ENCODE measurements at places on chromosomes 3 and 15.
A peak's percentile ranks its signal among the peaks of the same experiment; 100 is the strongest.

DNA sequence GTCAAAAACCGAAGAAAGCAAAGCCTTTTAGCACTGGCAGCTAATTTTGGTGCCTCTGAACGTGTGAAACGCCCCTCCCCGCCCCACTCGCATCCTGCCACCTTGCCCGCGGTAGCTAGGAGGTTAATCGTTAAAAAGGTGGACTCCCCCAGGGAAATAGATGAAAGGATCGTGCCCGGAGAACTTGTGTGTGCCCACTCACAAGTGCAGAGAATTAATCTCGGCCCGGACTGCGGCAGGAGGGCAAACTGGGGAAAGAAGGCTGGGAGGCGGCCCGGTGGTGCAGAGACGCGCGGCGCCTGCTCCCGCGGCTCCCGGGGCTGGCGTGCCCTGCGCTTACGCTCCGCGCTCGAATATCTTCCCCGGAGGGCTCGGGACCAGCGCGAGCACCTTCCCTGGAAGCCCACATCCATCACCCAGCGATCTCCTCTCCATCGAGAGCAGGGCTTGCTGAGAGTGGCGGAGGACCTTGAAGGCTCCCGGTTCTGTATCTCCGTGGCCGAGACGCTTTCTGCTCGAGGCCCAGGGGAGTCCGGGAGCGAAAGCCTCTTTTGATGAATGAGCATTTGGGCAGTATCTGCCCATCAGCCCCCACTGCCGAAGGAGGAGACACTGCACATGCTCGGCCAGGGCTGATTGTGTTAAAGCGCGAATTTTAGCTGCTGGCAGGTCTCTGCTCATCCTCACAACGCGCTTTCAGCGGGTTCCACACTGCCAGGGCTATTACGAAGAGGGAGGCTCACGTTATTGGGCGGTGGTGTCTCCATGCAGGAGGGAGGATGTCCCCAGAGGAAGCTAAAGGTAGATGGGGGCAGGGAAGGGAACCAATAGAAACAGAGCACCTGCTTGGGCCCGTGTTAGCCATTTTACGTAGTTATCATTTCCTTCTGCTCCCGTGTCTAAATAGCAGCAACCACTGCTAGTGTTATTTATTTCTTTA, 1.3 kb upstream of the SPTSSB start:
- peak; percentile 54 for DNase-seq

- DNase-seq, result no peak
These were observed 162.2 kb downstream of the ATP10A start for GRCh38 chr15:25700916-25701315.

GRCh38 chr15:68335655-68336054, 58.1 kb downstream of the FEM1B start:
- no peak for DNase-seq

GRCh38 chr15:92883876-92884435, 16.2 kb upstream of the CHD2 start:
- DNase-seq, result no peak

- DNase-seq, result no peak
These were observed 142.8 kb upstream of the SMAD3 start for GRCh38 chr15:66922608-66923007.

DNA sequence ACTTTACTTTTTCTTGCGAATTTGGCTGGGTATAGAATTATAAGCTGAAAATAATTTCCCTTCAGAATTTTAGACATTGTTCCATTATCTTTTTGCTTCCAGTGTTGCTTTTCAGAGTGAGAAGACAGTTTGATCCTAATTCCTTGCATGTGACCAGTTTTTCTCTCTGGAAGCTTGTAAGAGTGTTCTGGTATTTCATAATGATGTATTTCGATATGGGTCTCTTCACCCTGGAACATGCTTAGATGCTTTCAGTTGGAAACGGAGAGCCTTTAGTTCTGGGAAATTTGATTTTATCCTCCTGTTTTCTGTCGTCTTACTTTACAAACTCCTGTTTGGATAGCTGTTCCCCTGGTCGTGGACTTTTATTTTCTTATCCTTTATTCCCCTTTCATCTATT, 13.9 kb downstream of the ALPK3 start:
- DNase-seq, result no peak

GRCh38 chr3:129822241-129822640, 71.3 kb downstream of the TMCC1 start:
- DNase-seq, result no peak

DNA sequence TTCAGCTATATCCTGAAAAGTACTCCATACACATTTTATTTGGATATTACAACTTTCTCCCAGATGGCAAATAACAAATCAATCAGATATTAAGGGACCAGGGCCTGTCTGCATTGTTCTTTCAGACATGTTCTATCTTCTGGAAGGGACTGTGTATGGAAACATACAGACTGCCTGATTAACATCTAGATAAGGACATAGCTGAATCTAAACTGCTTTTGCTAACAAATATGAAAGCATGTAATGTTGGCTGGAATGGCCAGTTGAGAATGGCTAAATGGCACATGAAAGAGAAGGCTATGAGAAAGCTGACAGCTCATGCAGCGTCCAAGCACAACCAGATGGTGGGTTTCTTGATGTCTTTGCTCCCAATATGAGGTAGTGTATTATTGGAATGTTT, 149.4 kb downstream of the CFAP20DC start:
- DNase-seq, result no peak

DNA sequence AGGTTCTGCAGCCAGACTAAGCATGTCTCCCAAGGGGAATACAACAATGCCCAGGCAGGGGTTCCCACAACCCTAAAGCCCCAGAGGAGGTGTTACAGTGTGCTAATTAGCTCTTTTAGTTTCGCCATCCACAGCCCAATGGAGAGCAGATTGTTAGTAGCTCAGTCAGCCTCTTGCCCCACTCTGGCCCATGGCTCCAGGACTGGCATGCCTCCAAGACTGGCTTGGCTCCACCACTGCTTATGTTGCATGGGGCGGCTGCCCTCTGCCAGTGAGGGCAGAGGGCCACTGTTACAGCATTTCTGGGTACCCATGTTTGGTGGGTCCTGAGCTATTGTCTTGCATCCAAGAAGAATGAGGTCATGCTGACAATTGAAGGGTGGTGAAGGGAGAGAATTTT, 231.1 kb upstream of the MDFIC2 start:
- no peak for DNase-seq

DNA sequence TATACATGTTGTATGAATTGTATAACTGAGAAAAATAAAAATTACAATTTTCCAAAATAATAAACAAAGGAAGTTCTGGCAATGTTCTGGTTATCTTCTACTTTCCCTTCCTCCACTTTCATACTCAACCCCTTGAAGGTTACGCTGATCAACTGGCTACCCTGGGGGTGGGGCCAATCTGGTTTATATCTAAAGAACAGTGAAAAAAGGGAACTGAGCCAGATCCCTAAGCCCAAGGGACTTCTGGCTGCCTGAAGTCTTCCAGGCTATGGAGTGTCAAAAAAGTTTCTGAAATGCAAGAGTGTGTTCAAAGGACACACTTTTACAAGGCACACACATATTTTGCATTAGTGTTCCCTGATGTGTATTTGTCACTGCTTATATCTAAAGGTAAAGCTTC, 591.9 kb downstream of the ROBO1 start:
- no peak for DNase-seq

GRCh38 chr3:11913316-11913715, 66.6 kb upstream of the TAMM41 start:
- no peak for DNase-seq

DNA sequence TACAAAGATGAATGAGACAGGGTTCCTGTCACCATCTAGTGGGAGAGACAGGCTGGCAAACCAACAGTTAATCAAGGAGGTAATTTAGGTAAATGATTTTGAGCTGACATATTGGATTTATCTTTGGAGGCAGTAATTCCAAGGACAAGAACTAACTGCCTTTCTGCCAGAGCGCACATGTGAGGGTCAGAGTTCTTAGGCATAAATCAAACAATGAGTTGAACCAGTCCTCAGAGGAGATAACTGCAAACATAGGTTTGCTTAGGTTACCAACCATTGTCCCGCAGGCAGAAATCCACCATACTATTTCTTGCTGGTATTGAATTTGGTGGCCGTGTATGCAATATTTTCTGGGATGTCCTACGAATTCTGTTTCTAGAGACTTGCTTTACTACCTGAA, 14.2 kb upstream of the PPP1R2 start:
- no peak for DNase-seq

- no peak for DNase-seq
These were observed 5.0 kb upstream of the HES1 start for GRCh38 chr3:194130807-194131589.

GRCh38 chr3:30252474-30252873, 353.9 kb upstream of the TGFBR2 start:
- DNase-seq, result no peak

DNA sequence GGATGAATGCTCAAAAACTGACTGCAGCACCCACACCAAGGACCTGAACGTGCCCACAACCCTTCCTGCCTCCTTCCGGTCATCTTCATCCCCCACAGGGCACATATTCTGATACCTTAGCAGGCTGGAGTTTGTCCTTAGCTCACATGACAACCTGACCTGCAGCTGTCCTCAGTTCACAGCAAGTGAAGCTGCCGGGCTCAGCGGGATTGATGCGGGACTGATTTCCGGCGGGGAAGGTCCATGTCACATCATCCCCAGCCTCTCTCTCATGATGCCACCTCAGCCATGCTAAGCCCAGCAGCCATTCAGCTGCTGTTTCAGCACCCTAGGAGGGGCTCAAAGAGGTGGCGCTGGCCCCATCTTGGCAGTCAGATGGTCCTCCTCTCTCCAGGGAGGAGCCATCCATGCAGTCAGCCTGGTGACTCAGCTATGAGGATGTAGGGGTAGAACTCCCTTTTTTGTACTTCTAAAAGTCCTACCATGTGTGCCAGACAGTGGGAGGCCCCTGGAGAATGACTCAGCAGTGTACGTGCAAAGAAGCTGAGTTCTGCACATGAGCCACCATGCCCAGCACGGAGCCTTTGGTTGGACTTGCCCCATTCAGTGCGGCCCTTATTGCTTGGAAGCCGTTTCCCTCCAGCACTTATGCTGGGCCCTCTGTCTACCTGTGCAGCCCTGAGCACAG, 9.5 kb downstream of the CA12 start:
- DNase-seq, result no peak

DNA sequence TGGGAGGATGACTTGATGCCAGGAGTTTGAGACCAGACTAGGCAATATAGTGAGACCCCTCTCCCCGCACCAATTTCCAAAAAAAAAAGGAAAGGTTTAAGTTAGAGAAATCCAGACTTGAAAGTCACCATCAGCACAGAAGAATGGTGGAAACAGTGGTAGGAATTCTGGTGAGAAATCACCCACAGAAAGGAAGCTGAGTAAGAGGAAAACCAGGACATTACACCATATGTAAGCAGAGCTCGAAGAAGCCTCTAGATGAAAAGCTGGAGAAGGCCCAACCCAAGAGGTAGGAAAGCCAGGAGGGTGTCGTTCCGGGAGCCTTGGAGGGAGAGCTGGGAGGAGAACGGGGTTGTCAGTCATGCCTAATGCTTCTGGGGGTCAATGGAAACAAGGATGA, 40.5 kb downstream of the RASGRP1 start:
- no peak for DNase-seq

DNA sequence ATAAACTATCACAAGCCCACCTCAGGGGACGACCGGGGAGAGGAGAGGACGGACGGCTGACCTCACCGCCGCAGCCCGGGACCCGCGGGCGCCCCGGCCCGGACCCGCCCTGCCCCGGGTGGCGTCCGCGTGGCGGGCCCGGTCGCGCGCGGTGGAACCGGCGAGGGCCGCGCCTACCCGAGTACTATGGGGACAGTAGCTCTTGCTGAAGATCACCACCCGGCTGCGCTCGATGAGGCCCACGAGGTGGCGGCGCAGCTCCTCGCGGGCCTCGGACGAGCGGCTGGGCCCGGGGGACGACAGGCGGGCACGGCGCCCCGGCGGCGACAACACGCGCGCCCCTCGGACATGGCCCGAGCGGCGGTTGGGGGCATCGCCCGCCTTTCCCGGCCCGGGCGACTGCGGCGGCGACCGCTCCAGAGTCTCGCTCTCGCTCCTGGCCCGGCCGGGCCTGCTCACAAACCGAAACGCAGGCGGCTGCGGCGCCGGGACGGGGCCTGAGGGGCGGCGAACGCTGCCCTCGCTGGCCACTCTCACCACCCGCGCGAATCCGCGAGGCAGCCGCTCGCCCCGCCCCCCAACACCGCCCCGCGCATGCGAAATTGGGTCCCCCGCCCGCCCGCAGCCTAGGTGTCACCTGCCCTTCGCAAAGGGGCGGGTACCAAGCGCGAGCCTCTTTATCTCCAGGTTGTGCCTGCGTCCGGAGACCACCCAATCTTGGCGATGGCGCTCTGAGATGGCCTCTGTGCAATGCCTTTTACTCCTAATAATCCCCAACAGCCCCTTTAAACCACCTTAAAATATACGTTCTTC, at the start of gene TXNRD3:
Gene TXNRD3 (minus strand): TSS at position 554 of the 813 bp plus-strand sequence.
- peak; percentile 81 for DNase-seq

DNA sequence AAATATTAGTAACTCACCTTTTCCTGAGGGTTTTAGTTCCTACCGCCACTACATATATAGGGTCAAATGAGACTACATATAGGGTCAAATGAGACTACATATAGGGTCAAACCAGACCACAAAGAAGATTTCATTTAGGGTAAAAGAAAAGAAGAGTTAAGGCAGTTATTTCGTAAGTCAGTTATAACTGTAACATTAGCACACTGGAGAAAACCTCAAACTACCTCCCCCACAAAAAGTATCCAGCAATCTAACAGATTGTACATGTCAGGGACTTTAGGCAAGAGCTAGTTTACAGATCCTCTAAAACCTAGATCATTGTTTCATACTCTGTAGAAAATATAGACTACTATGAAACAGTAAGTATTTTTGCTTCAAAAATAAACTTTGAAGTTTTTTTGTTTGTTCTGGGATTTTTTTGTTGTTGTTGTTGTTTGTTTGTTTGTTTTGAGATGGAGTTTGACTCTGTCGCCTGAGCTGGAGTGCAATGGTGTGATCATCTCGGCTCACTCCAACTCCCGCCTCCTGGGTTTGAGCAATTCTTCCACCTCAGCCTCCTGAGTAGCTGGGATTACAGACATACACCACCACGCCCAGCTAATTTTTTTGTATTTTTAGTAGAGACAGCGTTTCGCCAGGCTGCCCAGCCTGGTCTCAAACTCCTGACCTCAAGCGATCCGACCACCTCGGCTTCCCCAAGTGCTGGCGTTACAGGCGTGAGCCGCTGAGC, 92.4 kb upstream of the CGNL1 start:
- DNase-seq, result no peak

All from activated naive CD8-positive, alpha-beta T cell treated with anti-CD3 and anti-CD28 coated beads, Interleukin-2, amount 10 ng/mL, durations not matched to agents 7 days and 5 days (primary cell).